ENCODE measurements at places on chromosomes 16 and 17.
A peak's percentile ranks its signal among the peaks of the same experiment; 100 is the strongest.

GRCh38 chr16:10088380-10088793, 93.8 kb downstream of the GRIN2A start:
- H3K27me3 ChIP-seq = peaks cover 6% of the 10 kb centered on the region
- no peak overlapping the region for H3K27ac ChIP-seq
- H3K4me1 ChIP-seq = peaks cover 21% of the 10 kb centered on the region
- H3K36me3 ChIP-seq = no peaks in the 10 kb centered on the region
- H3K4me3 ChIP-seq = no peak overlapping the region
- no peak for DNase-seq

- no peak overlapping the region for H3K27ac ChIP-seq
- H3K4me1 ChIP-seq = peaks cover 15% of the 10 kb centered on the region
- no peaks in the 10 kb centered on the region for H3K36me3 ChIP-seq
- H3K4me3 ChIP-seq = no peak overlapping the region
- no peaks in the 10 kb centered on the region for H3K27me3 ChIP-seq
These were observed 101.4 kb upstream of the ZFHX3 start for GRCh38 chr16:73149334-73149733.

DNA sequence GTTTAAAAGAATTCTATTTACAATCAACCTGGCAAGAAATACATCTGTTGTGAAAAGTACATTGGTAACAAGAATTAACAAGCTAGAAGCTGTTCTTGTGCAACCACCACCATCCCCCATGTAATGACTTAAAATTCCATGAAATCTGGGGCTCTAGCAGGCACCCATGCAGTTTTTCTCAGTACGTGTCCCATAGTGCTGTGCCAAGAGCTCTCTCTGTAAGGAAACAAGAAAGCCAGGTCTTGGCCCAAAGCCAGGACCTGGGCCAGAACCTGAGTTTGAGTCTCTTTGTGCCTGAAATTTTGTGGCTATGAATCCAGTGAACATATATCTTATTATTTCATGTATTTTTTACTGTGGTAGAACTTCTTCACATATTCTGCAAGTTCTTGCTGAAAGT, 46.6 kb downstream of the NUP93 start:
- no peaks in the 10 kb centered on the region for H3K27me3 ChIP-seq
- H3K36me3 ChIP-seq = no peaks in the 10 kb centered on the region
- H3K4me1 ChIP-seq = peaks cover 29% of the 10 kb centered on the region
- H3K4me3 ChIP-seq = no peak overlapping the region
- no peak for DNase-seq

GRCh38 chr17:9529033-9529700, 46.5 kb downstream of the STX8 start:
- peaks cover 3% of the 10 kb centered on the region for H3K27me3 ChIP-seq
- H3K4me1 ChIP-seq = no peaks in the 10 kb centered on the region
- DNase-seq = no peak
- no peaks in the 10 kb centered on the region for H3K36me3 ChIP-seq
- H3K4me3 ChIP-seq = no peak overlapping the region

GRCh38 chr16:66502020-66502913, 47.7 kb downstream of the TK2 start:
- H3K4me1 ChIP-seq = peaks cover 8% of the 10 kb centered on the region
- H3K27ac ChIP-seq = peak overlapping the region; percentile 45
- H3K36me3 ChIP-seq = no peaks in the 10 kb centered on the region
- peak overlapping the region; percentile 18 for H3K4me3 ChIP-seq

DNA sequence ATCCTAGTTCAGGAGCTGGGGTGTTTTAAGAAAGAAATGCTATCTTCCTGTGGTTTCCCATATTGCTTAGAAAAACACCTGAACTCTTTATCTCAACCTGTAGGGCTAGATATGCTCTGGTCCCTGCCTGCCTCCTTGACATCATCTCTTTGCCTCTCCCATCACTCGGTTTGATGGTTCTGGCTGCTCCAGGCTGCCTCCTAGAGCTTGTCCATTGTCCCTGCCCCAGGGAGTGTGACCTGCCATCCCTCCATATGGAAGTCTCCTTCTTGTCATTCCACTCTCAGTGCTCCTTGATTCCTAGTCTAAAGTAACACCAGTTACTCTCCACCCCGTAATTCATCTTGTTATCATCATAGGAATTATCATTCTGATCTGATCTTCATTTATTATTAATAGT, 369.0 kb upstream of the EEF2KMT start:
- no peak for DNase-seq
- no peak overlapping the region for H3K27ac ChIP-seq
- no peak overlapping the region for H3K4me3 ChIP-seq
- H3K36me3 ChIP-seq = no peaks in the 10 kb centered on the region
- no peaks in the 10 kb centered on the region for H3K27me3 ChIP-seq

DNA sequence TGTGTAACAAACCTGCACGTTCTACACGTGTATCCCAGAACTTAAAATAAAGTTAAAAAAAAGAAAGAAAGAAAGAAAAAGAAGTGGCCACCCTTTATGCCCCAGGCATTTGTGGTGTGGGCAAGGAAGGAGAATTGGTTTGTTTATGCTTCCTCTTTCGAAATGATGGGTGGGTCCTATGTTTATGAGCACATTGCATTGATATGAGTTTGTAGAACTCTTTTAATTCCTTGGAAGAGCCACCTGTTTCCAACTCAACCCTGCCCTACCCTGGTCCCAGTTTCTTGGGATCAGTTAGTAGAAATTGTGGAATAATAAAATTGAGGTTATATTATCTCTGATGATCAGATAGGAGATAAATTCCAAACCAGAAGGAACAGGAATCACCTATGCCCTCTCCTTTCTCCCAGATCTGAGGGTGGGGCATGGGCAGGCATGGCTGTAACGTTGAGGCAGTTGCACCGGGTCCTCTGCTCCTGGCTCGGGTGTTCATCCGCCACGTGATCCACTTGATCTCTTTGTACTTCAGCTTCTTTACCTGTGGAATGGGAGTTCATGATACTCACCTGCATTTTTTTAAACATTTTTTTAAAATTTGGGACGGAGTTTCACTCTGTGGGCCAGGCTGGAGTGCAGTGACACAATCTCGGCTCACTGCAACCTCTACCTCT, 15.9 kb downstream of the CHAD start:
- no peak overlapping the region for H3K27ac ChIP-seq
- H3K27me3 ChIP-seq = peaks cover 2% of the 10 kb centered on the region
- no peak overlapping the region for H3K4me3 ChIP-seq
- H3K4me1 ChIP-seq = peaks cover 2% of the 10 kb centered on the region
- no peaks in the 10 kb centered on the region for H3K36me3 ChIP-seq
- DNase-seq = no peak

- peaks cover 25% of the 10 kb centered on the region for H3K4me1 ChIP-seq
- H3K27ac ChIP-seq = peak overlapping the region; percentile 92
- peak overlapping the region; percentile 72 for H3K4me3 ChIP-seq
- H3K36me3 ChIP-seq = no peaks in the 10 kb centered on the region
- H3K27me3 ChIP-seq = no peaks in the 10 kb centered on the region
- no peak for DNase-seq
These were observed 16.7 kb downstream of the KRABD2 start for GRCh38 chr17:8359769-8360168.

DNA sequence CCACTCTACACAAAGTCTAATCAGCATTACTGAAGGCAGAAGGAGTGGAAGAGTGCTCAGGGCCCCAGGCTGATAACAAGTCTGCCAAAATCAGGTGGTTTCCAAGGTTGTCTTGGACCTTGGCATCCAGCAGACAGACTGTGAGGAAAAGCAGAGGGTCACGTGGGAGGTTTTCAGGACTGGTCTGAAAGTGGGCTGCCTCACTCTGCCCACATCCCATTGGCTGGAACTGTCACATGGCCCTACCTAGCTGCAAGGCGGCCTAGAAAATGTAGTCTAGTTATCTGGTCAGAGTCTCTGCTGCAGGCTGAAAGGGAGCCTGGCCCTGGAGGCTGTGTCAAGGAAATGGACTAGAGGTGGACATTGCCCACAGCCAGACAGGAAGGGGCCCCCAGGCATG, 310.7 kb upstream of the ASIC2 start:
- no peaks in the 10 kb centered on the region for H3K4me1 ChIP-seq
- no peak overlapping the region for H3K4me3 ChIP-seq
- H3K36me3 ChIP-seq = no peaks in the 10 kb centered on the region
- no peak for DNase-seq

DNA sequence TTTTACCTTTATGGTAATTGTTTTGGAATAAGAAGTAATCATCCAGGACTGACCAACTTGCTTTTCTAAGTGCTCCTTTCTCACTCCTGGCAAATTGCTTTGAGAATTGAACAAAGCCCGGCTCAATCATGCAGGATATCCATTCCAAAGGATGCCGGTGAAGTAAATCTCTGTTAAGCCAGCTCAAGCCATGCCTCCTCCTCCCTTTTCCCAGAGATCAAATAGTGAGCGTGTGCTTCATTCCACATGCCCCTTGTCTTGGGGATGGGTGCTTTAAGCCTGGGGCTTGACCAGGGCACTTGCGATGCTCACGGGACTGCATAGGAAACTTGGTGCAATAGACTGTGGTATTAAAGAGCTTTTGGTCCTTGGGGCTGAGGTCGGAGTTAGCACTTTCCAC, 90.7 kb downstream of the UTP18 start:
- peaks cover 5% of the 10 kb centered on the region for H3K4me1 ChIP-seq
- H3K27me3 ChIP-seq = peaks cover 2% of the 10 kb centered on the region
- no peak overlapping the region for H3K27ac ChIP-seq
- H3K36me3 ChIP-seq = no peaks in the 10 kb centered on the region
- DNase-seq = no peak

DNA sequence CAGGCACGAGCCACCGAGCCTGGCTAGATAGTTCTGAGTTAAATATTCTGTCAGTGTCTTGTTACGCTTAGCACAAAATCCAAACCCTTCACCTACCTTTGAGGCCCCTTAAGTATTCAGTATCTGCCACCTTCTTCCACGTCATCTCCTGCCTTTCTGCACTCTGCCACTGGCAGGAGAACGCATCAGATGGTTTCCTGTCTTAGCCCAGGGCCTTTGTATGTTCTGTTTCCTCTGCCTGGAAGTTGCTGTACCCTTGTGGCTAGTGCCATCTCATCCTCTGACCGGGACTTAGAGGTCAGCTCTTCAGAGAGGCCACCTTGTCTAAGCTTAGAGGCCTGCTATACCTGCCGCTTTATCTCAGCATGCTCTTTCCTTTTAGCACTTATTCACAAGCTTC, 67.5 kb upstream of the LGALS9 start:
- DNase-seq = no peak
- peaks cover 18% of the 10 kb centered on the region for H3K4me1 ChIP-seq
- H3K27me3 ChIP-seq = peaks cover 8% of the 10 kb centered on the region
- no peak overlapping the region for H3K4me3 ChIP-seq
- H3K27ac ChIP-seq = no peak overlapping the region
- H3K36me3 ChIP-seq = no peaks in the 10 kb centered on the region

GRCh38 chr17:76736349-76737081, 616 bp downstream of the SRSF2 start:
- peak overlapping the region; percentile 97 for H3K4me3 ChIP-seq
- peak overlapping the region; percentile 94 for H3K27ac ChIP-seq
- no peaks in the 10 kb centered on the region for H3K36me3 ChIP-seq
- DNase-seq = peak; percentile 86

DNA sequence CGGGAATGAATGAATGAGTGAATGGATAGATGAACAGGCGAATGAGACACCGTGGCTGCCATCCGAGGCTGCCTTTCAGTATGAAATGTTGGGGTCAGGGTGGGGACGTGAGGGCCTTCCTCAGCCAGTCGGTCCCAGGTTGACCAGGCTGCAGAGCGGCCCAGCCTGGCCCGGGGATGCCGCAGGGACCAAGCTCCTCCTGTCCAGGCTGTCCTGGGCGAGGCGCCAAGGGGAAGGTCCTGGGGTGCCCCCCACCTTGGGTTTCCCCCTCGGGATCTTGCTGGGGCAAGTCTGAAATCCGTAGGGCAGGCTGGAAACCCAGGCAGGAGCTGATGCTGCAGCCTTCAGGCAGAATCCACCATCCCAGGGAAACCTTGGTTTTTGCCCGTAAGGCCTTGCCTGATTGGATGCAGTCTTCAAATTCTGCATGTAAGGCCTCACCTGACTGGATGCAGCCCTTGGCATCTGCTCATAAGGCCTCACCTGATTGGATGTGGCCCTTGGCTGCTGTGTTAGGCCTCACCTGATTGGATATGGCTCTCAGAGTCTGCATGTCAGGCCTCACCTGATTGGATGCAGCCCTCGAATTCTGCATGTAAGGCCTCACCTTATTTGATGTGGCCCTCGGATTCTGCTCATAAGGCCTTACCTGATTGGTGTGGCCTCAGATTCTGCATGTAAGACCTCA, 61.7 kb upstream of the ZNF469 start:
- H3K27me3 ChIP-seq = peaks cover 6% of the 10 kb centered on the region
- no peaks in the 10 kb centered on the region for H3K4me1 ChIP-seq
- DNase-seq = no peak
- no peak overlapping the region for H3K27ac ChIP-seq
- H3K4me3 ChIP-seq = no peak overlapping the region

DNA sequence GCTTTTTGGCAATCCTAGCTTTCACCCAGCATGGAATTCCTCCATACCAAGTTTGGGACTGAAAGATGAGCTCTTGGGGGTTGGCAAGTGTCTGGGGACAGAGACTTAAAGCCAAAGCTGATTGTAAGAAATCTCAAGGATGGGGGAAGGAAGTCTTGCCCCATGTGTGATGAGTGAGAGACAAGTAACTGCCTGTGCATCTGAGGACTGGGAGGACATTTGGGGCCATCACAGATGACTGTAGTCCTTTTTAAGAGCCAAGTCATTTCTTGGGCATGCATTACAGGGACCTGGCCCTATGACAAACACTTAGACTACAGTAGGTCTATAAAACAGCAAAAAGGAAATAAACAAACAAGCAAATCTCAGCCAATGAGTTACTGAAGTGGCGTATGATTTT, 36.3 kb upstream of the CCL2 start:
- H3K27me3 ChIP-seq = peaks cover 2% of the 10 kb centered on the region
- no peaks in the 10 kb centered on the region for H3K4me1 ChIP-seq
- no peak overlapping the region for H3K27ac ChIP-seq
- no peak overlapping the region for H3K4me3 ChIP-seq
- DNase-seq = no peak

DNA sequence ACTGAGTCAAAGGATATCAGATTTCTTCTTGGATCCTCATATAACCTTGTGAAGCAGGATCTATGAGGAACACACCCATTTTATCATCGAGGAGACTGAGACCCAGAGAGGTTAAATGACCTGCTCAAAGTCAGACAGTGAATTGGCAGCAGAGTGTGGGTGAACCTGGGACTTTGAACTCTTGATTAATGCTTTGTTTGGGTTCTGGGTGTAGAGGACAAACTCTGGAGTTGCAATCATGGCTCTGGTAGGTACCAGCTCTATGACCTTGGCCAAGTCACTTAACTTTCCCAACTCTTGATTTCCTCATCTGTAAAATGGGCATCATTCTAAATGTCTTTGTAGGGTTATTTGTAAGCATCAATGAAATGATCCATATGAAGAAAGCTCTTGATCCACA, 166.4 kb downstream of the HAPSTR1 start:
- no peak for DNase-seq
- peaks cover 3% of the 10 kb centered on the region for H3K4me1 ChIP-seq
- H3K36me3 ChIP-seq = no peaks in the 10 kb centered on the region
- H3K27me3 ChIP-seq = no peaks in the 10 kb centered on the region
- H3K4me3 ChIP-seq = no peak overlapping the region
- no peak overlapping the region for H3K27ac ChIP-seq

- no peak overlapping the region for H3K27ac ChIP-seq
- peaks cover 32% of the 10 kb centered on the region for H3K4me1 ChIP-seq
- H3K36me3 ChIP-seq = no peaks in the 10 kb centered on the region
- H3K4me3 ChIP-seq = no peak overlapping the region
These were observed 40.3 kb upstream of the MRPS23 start for GRCh38 chr17:57889892-57890856.

- H3K4me1 ChIP-seq = peaks cover 32% of the 10 kb centered on the region
- peaks cover 7% of the 10 kb centered on the region for H3K36me3 ChIP-seq
- peak overlapping the region; percentile 37 for H3K4me3 ChIP-seq
- no peaks in the 10 kb centered on the region for H3K27me3 ChIP-seq
- DNase-seq = no peak
These were observed 27.9 kb downstream of the GABARAPL2 start for GRCh38 chr16:75593825-75594820.

GRCh38 chr16:81734632-81735434, 44.3 kb upstream of the PLCG2 start:
- no peak overlapping the region for H3K4me3 ChIP-seq
- peaks cover 9% of the 10 kb centered on the region for H3K4me1 ChIP-seq
- no peak for DNase-seq
- H3K27me3 ChIP-seq = no peaks in the 10 kb centered on the region
